ENCODE measurements at places on chromosomes 5 and 9.

- no peak for DNase-seq
Measured at GRCh38 chr5:96633820-96634219, 28.4 kb upstream of the CAST start.

GRCh38 chr9:86577420-86578333 lies 223.5 kb upstream of the TUT7 start:
- DNase-seq, result no peak

DNA sequence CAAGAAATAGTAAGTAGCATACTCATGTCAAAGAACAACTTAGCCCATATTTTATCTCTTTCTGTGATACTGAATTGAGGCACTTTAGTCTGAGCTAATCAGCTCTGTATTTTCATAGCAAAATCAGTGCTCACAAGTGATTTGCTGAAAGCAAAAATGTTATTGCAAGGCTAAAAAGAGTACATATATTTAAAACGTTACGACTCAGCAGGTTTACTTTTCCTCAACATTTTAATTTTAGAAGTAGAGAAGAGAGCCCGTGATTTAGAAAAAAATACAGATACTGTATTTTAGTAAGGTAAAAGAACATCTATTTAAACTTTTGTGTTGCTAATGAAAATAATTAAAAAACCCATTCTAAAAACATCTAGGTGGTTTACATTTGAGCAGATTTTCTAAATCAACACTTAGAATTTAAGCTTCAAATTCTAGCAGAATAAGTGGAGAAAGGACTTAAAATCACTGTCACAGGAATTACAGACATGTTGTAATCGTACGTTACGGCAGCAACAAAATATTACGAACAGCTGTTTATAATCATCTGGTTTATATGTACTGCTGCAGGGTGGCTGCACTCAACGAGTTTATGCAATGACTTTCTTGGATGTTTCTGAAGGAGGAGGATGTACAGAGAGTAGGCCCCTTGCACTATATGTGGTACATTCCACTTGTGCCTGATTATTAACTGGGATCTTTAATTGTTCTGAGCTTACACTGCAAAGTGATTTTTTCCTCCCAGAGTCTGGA lies 20.1 kb downstream of the SREK1 start:
- DNase-seq, result peak; percentile 45

GRCh38 chr9:85941966-85942912 lies 1.3 kb downstream of the NAA35 start:
- DNase-seq, result no peak

- no peak for DNase-seq
Measured at GRCh38 chr9:32413424-32413823, 29.0 kb downstream of the ACO1 start.

GRCh38 chr9:114138552-114138971 lies 16.8 kb upstream of the COL27A1 start:
- DNase-seq, result no peak

DNA sequence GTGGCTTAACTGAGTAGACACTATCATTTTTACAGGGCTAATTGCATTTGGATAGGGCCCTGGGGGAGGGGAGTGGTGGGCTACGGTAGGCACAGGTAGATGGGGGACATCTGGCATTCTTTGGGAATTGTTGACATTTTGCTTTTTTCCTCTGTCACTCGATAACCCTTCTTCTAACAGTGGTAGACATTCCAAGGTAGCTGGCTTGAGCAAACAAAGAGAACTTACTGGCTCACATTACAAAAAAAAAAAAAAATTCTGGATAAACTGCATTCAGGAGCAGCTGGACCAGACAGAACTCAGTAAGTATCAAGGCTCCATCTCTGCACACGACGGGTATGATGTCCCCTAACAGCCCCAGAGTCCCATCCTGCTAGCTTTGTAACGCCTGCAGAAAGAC lies 585.2 kb downstream of the ZNF608 start:
- no peak for DNase-seq

DNA sequence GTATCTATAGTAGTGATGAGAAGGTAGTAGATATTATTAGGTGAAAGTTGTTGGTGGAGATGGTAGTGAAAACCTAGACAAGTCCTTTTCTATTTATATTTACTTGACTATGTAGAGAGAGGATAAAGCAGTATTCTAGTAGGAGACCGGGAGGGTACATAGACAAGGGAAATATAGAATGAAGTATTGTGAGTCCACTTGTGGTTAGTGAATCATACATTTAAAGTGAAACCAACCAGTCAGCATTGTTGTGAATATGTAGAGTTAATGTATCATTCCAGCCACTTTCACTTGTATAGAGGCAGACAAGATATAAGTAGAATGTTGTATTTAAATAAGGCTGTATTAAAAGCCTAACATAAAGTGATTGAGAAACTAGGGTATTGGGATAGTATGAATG lies 1711.3 kb upstream of the ACO1 start:
- peak; percentile 20 for DNase-seq

DNA sequence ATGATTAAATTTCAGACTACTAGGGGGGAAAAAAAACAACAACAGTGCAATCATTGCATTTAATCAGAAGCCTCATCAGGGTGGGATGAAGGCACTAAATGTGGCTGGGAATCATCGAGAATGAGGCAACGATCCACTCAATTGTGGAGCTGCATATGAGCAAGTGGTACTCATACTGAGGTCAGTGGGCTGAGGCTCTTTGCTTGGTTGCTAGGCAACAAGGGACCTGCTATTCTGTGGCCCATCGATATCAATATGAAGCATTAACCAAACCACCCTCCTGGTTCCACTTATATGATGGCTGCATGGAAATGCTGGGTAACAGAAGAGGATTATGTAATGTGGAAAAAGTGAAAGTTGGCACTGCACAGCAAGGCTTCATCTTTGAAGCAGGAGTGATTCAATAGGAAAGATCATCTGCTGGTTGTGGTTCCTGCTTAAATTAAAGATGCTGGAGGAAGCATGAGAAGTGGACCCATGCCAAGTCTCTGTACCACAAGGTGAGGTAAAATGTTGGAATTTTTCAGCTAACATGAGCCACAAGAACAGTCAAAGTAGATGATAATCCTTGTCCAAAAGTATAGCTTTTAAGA lies 159.8 kb upstream of the HMHB1 start:
- DNase-seq, result no peak

DNA sequence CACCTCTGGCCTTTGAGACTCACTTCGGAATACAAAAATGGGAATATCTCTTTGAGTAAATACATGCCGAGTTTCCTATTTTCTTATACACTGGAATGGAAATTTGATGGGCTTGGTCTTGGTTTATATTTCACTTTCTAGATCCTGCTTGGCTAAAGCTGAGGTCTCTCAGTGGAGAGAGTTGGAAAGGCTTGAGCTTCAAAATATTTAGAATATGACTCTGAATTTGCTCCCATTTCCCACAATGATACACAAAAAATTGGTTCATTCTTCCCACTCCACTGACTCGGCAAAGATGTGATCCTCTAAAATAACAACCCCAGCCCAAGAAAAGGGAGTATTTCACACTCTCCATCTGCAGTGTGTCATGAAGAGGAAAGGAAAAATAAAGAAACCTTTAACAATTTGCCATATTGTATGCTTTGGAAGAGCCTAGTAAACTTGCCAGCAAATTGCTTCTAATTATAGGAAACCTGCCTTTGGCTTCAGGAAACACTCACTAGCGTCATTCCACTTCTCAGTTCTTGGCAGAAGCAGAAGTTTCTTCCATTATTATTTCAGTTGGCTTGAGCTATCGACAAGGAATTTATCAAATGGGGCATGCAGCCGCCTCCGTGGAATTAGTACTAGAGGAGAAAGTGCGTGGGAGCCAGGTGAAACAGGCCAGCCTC lies 302.9 kb downstream of the NSG2 start:
- DNase-seq, result no peak

DNA sequence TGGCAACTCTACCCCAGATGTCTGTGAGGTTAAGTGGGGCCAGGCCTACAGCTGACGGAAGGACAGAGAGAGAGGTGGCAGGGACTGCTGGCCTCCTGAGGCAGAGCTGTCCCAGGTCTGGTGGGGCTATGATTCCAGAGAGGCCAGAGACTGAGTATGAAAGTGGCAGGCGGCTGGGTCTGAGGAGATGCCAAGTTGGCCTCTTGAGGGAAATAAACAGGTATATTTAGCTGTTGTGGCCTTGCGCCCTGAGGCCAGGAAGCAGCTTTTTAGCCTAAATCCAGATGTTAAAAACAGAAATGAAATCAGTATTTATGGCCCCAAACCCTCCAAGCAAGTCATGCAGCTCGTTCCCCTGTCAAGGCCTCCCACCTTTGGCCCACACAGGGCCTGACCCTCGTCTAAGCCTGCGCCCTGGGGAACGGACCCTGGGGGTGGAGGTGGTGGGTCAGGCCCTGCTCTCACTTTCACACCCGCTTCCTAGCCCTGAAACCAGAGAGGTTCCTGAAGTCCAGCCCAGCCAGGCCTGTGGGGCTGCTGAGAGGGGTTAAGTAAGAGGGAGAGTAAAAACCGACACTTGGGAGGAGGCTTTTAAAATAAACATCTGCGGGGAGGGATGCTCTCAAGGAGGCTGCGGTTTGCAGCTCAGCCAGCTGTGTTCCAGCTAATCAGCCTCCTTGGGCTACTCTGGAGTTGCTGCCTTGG lies 18.7 kb downstream of the PCDHGC5 start:
- DNase-seq, result no peak

DNA sequence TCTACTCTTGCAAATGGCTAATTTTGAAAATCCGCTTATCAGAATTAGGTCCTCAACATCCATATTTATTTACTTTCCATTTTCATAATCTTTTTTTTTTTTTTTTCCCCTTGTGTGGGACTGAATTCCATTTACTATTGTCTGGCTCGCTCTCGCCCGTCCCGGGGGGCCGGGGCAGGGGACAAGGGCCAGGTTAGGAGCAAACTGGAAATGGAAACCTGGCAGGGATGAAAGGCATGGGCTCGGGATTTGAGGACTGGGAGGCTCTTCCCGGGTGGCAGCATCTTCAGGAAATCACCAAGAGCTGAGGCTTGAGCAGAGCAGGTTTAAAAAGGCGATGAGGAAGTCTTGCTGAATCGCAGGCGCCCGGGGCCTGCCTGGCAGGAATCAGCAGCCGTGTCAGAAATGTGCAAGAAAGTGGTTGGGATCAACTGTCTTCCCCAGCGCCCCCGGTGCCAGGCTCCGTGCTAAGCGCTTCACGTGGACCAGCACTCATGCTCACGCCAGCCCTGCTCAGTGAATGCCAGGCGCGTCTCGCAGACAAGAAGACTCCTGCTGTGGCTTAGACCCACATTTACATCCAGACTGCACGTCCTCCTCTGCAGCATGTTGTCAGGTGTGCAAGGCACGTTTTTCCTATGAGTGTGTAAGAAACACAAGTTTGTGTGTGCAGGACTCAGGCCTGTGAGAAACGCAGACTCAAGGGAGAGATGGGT lies 66.3 kb upstream of the UNC5A start:
- no peak for DNase-seq

DNA sequence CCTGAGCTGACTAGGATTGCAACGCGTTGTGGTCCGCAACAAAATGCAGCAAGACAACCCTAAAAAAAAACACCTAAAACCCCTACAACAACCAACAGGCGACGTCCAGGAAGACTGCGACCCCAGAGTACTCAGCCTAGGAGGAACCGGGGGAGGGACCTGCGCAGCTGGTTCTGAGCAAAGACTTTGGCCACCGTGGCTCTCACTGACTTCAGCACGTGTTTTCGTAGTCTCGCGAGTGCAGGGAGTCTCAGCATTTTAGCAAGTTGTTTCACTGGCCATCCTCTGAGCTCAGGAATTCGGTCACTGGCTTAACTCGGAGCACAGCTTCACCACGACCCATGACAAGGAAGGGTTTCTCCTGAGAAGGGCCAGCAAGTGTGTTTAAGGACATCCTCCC lies 8.6 kb upstream of the ZDHHC11 start:
- DNase-seq, result no peak

DNA sequence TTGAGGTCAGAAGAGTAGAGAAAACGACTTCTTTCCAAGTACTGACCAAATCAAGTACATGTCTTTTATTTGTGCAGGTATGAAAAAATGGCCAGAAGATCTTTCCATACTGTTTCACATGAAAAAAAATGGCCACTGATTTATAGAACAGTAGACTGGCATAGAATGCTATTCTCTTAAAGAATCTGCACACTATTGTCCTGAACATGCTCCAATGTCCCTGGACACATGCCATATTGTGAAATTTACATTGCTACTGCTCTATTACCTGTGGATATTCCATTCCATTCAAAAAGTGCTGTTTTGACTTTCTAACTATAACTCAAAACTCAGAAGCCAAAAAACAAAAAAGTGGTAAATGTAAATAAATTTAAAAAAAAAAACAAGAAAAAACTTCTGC lies 60.6 kb downstream of the FBXL17 start:
- no peak for DNase-seq

DNA sequence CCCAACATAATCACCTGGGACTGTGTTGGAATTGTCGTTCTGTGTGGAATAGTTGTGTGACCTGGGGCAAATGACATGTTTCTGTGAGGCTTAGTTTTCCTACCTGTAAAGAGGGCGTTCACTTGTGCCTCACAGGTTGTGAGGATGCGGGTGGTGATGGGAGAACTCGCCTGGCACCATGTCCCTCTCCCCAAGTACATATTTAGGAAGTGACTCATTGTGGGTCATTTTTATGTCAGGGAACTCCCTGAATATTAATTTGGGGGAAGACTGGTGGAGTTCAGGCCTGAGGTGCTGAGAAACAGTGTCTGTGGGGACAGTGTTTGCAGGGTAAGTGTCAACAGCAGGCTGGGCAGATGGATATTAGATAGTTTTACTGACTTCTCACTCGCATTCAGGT lies 144.7 kb downstream of the KDM4C start:
- no peak for DNase-seq

- DNase-seq, result peak; percentile 32
Measured at GRCh38 chr9:98009936-98010335, 26.8 kb downstream of the ANP32B start.

- no peak for DNase-seq
Measured at GRCh38 chr9:136952876-136953770, 1.1 kb downstream of the LCN12 start.

DNA sequence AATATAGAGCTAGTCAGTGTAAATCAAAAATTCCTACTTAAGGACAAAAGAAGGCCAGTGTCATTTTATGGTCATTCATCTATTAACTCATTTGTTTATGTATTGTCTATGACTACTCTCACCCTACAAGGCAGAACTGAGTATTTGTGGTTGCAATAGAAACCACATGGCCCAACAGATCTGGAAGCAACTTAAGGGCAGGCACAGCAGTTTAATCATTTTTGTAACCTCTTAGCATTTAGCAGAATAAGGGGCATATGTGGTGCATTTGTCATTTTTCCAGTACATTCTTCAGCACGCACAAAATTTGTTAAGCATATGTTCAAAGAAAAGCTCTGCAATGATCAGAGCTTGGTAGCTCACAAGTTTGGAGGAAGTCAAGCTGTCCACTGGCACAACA lies 1.1 kb downstream of the FKBP15 start:
- peak; percentile 51 for DNase-seq

GRCh38 chr9:91174772-91175171 lies 186.9 kb downstream of the AUH start:
- DNase-seq, result no peak
